ENCODE measurements at places on chromosomes 7 and 10.

DNA sequence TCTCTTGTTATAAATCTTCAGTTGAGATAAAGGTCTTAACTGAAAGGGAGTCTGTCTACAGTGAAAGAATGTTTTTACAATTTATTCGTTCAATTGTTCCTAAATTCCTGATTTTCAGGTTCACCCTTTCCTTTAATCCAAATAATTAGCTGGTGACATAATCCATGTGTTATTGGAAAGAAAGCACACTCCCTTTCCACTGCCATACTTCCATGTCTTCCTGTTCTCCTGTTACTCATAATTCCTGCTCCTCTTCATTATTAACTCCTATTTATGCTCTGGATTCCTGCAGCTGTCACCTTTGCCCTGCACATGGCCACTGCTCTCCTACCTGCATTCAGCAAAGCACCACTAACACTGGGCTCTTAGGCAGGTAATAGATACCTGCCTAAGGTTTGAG lies 40.0 kb upstream of the FAM3C start:
- DNase-seq = no peak

DNA sequence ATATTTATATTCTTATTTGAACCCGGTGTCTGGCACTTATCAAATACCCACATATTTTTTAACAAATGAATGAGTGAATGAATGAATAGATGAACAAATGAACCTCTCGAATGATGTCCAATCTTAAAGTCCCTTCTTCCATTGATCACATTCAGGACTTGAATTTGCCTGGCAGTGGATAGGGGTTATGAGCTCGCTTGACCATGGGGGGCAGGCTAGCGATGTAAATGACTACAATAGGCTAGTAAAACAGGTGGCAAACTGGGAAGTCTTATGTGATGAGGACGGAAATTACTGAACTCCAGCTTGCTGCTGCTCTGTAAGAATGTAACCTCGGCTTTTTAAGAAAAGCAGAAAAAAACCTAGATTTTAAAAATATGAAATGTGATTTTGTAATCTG lies 247.7 kb upstream of the DKK1 start:
- no peak for DNase-seq

GRCh38 chr7:127844165-127844564 lies 187.1 kb downstream of the LRRC4 start:
- no peak for DNase-seq

DNA sequence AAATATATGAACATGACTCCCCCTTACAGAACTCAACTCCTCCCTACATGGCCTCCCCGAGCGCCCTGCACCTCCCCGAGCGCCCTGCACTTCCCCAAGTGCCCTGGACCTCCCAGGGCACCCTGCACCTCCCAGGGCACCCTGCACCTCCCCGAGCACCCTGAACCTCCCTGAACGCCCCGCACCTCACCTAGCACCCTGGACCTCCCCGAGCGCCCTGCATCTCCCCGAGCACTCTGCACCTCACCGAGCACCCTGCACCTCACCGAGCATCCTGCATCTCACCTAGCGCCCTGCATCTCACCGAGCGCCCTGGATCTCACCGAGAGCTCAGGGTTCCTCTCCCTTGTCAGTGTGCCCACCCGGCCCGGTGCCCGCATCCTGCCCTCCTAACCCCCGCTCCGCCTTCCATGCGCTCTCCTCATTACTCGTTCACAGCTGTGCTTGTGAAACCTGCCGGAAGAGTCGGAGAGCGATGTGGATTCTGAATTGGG lies 134.3 kb downstream of the ACTR3B start:
- no peak for DNase-seq

- DNase-seq = no peak
Measured at GRCh38 chr10:8300925-8301324, 246.4 kb downstream of the GATA3 start.

DNA sequence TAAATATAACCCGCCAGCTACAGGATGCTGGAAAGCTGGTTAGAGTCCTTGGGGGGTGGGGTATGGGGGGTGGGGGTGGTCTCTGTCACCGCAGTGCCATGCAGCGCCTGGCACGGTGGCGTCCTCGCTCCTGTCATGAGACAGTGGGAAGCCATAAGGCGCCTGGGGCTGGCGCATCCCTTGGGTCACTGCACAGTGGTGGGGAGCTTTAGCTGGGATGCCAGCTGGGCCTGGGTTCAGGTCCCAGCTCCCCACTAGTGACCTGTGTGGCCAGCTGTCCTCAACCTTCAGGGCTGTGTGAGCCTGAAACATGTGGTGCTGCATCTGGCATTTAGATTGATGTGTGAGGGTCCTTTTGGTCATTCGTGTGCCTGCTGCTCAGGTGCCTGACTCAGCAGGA lies 93.9 kb downstream of the BMS1 start:
- no peak for DNase-seq

DNA sequence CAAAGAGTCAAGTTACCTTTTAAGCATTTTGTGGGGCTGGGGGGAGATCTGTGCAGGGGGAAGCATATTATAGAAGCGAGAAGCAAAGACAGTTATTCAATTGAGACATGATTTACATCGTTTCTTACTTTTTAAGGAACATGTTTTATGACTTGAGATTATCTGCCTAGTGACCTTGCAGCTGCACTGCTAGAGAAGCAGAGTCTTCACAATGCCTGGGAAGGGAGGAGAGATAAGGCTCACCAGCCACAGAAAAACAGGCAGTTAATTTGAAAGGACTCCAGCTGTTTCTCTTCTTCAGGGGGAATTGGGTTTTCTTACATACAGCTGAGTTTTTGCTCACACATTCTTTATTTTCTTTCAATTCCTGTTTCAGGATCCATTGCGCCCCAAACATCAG lies 31.0 kb downstream of the PHYH start:
- no peak for DNase-seq

DNA sequence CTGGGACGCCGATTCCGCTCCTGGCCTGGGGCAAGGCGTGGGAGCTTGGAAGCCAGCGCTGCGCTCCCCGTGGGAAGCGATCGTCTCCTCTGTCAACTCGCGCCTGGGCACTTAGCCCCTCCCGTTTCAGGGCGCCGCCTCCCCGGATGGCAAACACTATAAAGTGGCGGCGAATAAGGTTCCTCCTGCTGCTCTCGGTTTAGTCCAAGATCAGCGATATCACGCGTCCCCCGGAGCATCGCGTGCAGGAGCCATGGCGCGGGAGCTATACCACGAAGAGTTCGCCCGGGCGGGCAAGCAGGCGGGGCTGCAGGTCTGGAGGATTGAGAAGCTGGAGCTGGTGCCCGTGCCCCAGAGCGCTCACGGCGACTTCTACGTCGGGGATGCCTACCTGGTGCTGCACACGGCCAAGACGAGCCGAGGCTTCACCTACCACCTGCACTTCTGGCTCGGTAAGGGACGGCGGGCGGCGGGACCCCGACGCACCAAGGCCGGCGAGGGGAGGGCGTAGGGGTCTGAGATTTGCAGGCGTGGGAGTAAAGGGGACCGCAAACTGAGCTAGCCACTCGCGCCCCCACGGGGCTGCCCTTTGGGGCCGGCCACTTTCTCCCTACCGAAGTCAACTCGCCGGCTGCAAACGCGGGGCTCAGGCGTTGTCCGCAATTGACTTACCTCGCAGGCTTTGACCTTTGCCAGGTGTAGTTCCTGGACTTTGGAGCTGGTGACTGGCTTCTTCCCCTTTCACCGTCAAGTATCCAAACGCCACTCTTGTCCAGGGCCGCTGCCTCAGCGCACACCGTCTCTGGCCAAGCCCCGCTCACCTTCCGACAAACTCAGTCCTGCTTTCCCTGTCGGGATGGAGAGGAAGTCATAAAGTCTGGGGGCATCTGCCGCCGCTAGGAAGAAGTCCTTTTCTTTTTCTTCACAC lies at the start of gene SCIN:
Gene SCIN, plus strand, starts transcription at position 187 of the 928 bp plus-strand sequence. Its CDS starts 67 bp downstream, at position 254.
- DNase-seq = peak; percentile 55

DNA sequence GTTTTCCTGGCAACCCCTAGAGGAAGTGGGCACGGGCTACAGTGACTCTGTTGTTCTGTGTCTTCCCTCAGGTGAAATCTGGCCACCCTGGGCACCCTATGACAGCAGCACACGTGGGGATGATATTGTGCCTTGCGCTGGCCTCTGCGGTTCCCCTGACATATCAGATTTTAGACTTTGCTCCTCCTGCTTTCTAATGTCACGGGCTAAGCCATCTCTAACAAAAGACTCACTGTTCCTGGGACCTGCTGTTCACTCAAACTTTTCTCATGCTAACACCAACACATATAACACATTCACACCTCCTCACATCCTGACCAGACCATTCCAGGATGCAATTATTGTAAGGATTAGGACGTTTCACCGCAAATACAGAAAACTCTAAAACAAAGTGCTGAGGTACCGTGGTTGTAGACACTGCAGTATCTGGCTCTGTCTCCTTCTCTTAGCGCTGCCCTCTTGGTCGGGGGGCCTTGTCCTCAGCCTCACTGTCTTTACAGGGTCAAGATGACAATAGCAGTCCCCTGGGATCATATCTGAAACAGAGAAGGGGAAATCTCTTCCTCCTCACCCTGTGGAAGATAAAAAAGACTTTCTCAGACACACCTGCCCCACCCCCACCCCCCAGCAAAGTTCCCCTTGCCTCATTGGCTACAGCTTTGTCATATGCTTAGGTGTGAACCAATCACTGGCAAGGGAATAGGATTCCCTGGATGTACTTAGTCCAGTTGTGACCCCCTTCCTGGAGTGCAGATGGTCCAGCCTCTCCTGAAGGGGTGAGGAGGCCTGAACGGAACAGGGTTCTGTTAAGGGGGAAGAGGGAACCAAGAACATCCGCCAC lies 14.1 kb downstream of the CHN2 start:
- DNase-seq = no peak

DNA sequence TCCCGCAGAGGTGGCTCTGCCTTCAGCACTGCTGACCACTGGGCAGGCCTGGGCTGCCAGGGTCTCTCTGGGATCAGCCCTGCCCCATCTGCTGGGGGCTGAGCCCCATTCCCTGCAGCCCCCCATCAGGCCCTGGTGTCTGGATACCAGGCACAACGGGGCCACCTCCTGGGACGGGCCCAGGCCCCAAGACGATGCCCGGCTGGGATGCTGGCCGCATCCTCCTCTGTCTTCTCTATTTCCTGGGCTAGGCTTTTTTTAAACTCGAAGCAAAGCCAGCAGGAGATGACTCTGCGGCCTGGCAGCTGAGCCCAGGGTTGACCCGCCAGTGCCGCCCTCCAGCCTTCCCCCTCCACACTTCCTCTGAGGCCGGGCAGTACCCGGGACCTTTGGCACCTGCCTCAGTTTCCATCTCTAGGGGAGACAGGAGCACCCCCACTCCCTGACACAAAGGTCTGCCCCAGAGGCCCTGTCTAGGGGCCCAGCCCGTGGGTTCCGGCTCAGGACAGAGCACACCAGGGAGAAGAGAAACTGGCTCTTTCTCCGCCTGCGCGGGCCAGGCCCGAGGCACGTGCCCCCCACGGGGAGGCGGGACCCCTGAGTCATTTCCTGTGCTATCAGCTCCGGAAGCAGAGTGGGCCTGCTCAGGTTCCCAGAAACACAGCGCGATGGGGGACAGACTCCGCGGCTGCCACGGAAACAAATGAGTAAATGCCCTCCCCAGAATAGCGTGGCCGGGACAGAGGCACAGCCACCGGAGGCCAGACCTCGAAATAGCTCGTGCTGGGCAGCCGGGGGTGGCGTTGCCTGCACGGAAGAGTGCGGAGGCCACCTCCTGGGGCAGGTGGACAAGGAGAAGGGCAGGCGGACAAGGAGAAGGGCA lies 84.6 kb upstream of the PDGFA start:
- peak; percentile 95 for DNase-seq

DNA sequence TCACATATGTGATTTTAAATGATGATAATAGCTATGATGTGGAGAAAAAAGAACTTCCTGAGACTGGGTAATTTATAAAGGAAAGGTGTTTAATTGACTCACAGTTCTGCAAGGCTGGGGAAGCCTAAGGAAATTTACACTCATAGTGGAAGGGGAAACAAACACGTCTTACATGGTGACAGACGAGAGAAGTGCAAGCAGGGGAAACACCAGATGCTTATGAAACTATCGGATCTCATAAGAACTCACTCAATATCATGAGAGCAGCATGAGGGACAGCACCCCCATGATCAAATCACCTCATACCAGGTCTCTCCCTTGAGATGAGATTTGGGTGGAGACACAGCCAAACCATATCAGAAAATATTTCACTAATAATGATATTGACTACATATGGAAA lies 4.1 kb upstream of the LIPN start:
- no peak for DNase-seq

DNA sequence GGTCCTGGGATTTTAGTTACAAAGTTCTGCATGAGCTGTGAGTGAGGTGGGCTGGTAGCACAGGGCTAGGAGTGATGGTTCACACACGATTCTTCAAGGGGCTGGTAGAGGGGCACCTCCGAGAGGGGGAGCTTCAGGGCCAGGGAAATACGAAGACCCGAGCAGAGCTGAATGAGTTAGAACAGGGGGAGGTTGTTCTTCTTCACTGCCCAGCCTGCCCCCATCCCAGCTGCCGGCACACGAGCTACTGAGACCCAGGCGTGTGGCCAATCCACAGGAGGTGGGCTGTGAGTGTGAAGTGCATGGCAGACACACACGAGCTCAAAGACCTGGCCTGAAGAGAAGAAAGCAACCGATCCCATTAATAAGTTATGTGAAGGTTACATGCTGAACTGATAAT lies 256.2 kb upstream of the ZNF32 start:
- no peak for DNase-seq

DNA sequence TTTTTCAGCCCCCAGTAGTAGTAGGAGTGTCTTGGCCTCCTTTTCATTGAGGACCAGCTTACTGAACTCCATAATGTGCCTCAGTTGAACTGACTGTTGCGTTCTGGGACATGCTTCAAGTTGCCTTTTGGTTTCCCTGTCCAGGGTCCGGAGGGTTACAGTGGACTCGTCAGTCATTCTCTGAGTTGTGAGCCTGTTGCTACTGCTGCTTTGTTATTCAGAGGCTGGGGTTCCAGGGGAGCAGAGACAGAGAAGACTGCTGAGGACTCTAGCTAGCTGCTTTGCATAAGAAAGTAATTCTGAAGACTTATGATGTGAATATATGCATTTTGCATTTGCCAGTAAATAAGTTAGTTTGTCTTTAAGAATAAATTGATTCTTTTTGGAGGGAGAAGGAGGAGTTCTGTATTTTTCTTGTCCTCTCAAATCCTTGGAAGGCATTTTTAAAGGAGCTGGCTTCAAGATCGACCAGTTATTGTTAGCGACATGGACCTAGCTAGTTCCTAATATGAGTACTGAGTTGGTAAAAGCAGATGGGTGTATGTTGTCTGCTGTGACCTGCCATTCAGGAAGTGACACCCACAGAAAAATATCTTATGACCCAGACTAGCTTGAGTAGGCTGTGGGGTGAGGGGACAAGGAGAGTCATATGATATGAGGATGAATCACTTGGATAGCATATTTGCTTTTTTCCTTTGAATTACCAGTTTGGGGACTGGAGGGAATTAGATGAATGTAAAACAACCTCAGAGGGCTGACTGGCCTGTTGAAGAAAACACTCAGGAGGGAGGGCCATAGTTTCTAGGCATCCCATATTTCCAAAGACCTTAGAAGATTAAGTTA lies 8.3 kb downstream of the PI4K2A start:
- DNase-seq = peak; percentile 32

GRCh38 chr10:7261351-7261750 lies 149.5 kb downstream of the SFMBT2 start:
- DNase-seq = no peak
